ENCODE measurements at places on chromosomes 1 and 21.

GRCh38 chr1:169133801-169134502 is 27.5 kb downstream of the ATP1B1 start:
- peak; percentile 14 for DNase-seq

DNA sequence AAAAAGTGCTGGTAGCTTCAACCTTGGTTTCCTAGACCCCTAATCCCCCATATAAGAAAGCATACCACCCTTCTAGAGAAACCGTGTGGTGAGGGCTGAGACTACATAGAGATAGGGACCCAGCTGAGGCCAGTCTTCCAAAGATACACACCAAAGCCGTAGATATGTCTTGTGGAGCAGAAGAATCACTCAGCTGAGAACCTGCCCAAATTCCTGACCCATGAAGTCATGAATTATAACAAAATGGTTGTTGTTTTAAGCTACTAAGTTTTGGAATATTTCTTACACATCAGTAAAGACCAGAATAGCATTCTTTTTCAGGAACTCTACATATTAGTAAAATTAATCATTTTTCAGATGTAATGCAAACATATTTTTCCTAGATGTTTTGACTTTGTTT is 3.3 kb upstream of the SNRPE start:
- no peak for DNase-seq

- DNase-seq = no peak
Measured at GRCh38 chr1:53043271-53043670, 18.7 kb upstream of the PODN start.

GRCh38 chr1:226940806-226941067 is 643 bp downstream of the COQ8A start:
- no peak for DNase-seq

DNA sequence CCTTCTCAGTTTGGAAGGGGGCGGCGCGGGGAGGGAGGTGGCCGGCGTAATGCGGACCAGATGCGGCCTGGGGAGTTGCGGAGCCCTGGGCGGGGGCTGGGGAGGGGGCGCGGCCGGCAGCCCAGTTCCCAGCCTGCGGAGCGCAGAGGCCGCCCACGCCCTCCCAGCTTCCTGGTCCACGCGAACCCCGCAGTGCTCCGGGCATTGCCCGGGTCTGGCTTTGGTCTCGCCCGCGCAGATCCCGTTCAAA is 695 bp downstream of the DMBX1 start:
- no peak for DNase-seq

- DNase-seq = no peak
Measured at GRCh38 chr1:110280126-110280525, 59.1 kb upstream of the RBM15 start.

DNA sequence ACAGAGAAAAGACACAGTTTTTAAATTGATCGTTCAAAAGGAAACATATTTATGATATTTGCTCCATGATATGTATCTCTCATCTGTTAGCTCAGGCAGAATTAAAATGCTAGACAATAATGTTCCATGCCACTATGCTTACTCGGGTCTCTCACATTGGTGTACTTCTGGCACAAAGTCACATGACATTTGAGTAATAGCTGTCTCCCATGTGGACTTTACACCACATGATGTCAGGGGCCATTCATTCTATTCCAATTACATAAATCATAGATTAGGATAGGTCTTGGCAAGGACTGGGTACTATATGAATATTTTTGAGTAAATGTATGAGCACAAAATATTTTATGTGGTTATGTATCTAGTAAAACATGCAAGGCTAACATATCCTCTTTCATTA is 648.4 kb downstream of the PLA2G4A start:
- no peak for DNase-seq

DNA sequence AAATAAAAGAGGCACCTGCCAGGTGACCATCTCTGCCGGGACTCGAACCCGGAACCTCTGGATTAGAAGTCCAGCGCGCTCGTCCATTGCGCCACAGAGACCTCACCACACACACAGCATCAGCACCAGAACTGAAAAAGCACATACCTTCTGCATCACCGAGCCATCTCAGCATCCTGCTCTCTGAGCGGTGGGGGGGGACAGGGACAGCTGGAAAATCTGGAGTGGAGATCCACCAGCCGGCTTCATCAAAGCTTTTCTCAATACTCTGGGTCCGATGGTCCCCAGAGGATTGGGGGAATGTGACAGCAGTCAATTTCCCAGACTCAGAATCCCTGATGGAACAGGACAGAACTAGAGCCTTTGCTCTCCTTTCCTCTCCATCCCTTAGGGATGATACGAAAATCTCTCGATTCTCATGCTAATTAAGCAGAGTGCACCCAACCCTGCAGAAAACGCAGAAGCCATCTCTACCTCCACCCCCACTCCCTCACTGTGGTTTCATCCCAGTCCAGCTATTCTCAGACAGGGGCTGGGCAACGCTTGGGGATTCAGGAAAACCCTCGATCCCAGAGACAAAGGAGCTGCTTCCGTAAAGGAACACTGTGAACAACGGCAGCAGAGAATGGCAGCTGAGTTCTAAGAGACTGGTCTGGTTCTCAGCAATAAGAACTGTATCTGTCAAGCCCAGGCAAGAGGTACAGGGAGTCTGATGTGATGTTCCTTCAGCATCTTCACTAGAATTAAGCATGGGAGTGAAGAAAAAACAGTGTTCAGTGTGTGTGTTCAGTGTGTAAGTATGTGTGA is 29.6 kb upstream of the CADM3 start:
- no peak for DNase-seq

DNA sequence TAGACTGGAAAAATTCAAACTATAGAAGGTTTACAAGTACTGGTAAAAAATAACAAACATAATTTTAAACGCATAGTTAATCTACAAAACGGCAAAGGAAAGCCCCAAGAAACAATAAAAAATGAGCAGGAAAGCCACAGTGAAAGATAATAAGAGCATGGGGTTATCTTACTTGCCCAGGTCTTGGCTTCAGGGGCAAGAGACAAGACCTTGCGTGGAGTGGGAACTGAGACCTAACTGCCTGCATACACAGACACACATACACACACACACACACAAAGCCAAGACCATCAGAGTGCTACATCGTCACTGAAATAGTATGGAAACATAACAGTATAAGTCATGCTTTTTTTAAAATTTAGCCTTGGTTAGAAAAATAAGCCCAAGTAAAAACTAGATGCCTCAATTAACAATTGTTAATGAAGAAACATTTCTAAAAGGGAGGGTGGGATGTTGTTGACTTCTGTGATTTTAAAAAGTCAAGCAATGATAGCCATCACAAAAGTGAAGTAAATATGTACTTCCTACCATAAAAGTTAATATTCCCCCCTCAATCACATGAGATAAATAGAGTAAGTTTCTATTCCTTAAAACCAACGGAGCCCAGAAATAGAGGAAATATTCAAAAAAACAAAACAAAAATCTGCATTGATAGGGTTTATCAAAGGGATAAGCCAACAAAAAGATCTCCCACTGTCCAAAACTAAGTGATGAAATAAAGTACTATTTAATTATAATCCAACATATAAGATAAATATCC is 29.4 kb upstream of the CRP start:
- DNase-seq = no peak

GRCh38 chr1:231446138-231446537 is 24.1 kb upstream of the EGLN1 start:
- DNase-seq = no peak

DNA sequence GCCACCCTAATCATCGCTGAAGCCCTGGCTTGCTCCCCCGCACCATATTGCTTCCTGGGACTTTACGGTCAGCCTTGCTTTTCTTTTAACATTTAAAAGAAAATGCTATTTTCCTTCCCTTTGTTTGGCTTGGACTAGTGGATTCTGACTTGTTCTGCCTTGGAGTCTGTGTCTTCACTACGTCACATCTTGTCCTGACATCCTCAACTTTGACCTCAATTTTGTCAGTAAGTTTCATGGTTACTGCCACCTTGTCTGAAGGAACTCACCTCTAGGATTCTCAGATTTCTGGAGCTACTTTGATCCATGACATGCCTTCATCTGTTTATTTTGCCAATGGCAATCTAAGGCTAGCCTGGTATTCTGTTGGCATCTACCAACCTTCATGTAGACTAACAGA is 4.3 kb downstream of the RNASEL start:
- no peak for DNase-seq

- no peak for DNase-seq
Measured at GRCh38 chr21:26736449-26736848, 108.8 kb downstream of the ADAMTS1 start.

- DNase-seq = no peak
Measured at GRCh38 chr1:112633628-112634027, 14.0 kb downstream of the CAPZA1 start.

DNA sequence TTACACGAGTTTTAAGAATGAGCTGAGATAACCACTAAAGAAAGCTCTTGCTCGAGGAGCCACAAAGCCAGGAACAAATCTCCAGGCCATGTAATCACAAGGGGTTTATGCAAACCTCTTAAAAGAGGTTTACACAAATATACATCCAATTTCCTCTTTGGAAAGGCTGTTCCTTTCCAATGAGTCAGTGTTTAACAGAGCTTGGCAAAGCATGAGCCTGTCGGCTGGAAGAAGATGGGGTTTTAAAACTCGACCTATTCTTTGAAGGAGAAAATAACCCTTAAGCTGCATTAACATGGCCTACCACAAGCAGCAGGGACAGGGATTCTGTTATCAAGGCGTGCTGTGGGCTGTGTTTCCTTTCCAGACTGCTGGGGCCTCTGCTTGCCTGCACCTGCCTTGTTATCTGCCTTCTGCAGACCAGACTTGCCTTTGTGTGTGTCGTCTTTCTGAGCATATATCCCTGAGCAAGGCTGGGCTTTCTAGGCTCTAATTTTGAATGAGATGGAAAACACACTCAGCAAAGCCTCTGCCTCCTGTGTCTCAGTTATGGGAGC is 40.6 kb upstream of the CYP2J2 start:
- no peak for DNase-seq

GRCh38 chr1:224779536-224779935 is 149.9 kb upstream of the DNAH14 start:
- no peak for DNase-seq

DNA sequence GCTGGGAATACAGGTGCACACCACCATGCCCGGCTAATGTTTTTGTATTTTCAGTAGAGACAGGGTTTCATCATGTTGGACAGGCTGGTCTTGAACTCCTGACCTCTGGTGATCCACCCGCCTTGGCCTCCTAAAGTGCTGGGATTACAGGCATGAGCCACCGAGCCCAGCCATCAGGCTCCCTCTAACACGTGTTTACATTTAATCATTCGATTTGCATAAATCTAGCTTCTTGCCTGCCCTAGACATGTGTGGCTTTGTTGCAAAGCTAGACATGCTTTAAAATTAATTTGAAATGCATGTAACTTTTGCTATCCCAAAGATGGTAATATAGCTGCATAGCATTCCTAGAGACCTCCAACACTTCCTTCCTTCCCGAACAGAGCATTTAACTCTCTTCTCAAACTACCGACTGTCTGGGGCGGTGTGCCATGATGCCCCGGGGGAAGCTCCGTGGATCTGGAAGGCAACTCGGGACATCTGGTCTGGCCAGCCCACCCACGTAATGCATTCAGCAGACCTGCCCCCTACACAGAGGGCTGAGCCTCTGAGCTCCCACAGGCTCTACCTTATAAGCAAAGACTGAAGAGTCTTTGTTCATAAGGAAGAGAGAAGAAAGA is 34.6 kb upstream of the NID1 start:
- DNase-seq = no peak

DNA sequence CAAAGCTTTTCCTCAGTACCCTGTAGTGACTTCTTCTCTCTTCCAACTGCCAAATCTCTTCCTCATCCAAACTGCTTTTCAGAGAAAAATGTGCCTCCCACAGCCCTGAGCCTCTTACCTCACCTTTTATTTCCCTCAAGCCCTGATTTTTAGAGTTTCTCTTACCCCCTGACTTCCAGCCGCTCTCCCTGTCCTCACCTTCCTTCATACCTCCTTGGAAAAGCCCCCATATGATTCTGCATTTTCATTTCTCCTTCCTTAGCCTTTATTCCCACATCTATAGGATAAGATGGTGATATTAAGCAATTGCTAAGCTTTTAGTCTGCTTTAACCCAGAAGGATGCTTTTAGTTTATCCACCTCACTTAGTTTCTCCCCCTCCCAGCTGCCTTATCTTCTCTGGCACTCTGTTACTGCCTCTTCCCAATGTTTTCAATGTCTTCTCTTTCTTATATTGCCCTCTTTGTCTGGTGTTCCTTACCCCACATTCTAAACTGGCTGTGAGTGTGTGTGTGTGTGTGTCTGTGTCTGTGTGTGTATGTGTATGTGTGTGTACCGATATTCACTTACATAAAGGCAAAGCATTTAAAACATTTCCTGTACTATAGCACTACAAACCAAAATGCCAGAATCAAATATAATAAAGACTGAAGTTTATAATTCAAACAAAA is at the start of gene CD1B:
Gene CD1B, minus strand, starts transcription at position 51 of the 670 bp plus-strand sequence. CDS start 108 bp downstream, outside the sequence.
- no peak for DNase-seq

DNA sequence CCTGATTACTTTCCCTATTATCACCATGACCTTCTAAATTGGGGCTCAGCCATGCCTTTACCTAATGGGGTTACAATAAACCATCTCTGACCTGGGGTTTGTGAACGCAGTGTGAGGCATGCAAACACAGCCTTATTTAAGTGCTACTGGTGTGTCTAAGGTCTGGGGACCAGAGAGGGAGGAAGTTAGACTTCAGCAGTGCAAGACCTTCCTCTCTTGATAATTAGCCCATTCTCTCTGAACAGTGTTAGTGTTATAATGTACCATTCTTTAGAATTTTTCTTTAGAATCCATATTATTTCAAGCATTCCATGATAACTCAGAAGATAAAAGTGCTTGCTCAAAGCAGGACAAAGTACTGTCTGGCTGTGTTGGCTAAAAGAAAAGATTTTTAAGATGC is 10.5 kb upstream of the LRRC8D start:
- DNase-seq = no peak

GRCh38 chr1:6343506-6344405 is 49.8 kb downstream of the ACOT7 start:
- DNase-seq = peak; percentile 71

DNA sequence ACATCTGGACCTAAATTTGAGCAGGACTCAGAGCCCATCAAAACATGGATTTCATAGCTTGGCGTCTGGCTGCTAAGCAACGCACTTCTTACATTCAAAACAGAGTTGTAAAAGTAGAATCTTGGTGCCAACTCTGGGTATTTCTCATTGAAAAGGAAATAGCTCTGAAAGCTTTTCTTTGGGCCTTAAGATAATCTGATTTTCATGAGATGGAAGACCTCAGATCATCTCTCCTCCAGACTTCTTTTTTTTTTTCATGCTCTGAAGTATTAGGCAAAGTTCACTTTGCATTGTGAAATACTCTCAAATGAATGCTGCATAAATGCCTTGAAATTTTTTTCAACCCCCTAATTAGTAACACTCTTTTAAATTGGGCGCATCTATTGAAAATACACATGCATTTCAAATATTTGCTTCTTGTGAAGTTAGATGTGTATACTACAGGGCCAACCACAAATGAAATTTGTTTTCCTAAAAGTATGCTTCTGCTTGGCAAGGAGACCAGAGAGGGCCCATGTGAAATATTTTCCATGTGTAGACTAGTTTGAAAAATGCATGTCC is 4.2 kb downstream of the ADAMTS5 start:
- no peak for DNase-seq
